ENCODE measurements at places on chromosomes 7 and 10. TPM values are rescaled to one million over a fixed set of nuclear protein-coding genes. Genes with fewer than 3 reads are reported as not detected.

The BEND7 gene
- 64.7 TPM for total RNA-seq

The TMEM229A gene
- total RNA-seq = 0.27 TPM

DNA sequence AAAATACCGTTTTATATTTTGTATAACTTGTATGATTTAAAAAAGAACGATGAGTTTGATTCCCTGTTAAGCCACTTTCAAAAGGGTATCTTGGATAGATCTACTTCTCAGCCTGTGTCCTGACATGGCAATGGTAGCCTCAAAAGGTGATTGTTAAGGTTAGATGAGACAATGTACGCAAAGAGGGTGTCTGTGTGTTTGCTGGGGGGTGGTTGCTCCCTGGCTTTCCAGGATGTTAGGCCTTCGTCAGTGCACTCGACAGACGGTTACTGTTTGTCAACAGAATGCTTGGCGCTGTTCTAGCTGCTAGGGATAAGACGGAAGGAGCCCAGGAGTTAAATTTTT lies 90.3 kb downstream of the NEURL1 start:
- H3K27me3 ChIP-seq = peaks cover 6% of the 10 kb centered on the region
- no peak for DNase-seq
- no peaks in the 10 kb centered on the region for H3K36me3 ChIP-seq
- no peak overlapping the region for H3K4me3 ChIP-seq
- peaks cover 8% of the 10 kb centered on the region for H3K4me1 ChIP-seq

- no peaks in the 10 kb centered on the region for H3K36me3 ChIP-seq
- H3K27me3 ChIP-seq = no peaks in the 10 kb centered on the region
- no peaks in the 10 kb centered on the region for H3K4me1 ChIP-seq
- H3K27ac ChIP-seq = no peak overlapping the region
Measured at GRCh38 chr7:34086064-34086463, 180.7 kb downstream of the BMPER start.

DNA sequence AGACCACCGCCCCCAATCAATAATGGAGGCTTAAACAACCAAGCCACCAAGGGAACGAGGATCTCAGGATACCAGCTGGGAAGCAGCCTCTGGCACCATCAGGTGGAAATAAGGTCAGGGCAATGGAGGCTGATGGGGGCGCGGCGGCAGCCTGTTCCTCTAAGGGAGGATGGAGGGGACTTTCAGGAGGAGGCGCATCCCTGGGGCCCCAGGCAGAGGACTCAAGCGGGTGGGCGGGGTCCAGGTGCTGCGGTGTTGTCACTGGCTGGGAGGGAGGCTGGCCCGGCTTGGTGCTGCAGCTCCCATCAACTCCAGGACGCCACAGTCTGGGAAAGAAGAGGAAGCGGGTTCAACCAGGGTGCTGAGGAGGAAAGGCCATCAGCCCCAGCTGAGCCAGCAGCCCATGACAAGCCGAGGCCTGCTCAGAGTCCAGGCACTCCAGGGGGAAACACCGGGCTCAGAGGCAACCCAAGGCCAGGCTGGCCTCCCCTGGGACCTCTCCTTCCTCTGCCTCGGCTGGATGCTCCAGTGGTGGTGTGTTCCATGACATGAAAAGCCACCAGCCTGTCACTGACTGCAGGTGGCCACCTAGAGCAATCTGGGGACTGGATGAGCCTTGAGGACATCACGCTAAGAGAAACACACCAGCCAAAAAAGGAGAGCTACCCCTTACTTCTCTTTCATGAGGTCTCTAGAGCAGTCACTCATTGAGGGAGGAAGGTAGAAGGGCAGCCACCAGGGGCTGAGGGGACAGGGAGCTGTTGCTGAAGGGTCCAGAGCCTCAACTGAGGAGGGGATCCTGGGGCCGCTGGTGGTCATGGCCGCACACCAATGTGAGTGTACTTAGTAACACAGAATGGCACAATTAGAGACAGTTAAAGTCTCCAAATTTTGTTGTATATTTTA lies 4.6 kb downstream of the GIGYF1 start:
- peaks cover 25% of the 10 kb centered on the region for H3K4me1 ChIP-seq
- DNase-seq = no peak
- no peak overlapping the region for H3K4me3 ChIP-seq
- H3K27ac ChIP-seq = no peak overlapping the region
- no peaks in the 10 kb centered on the region for H3K27me3 ChIP-seq

GRCh38 chr7:816751-817671 lies 15.3 kb upstream of the SUN1 start:
- peak overlapping the region; percentile 80 for H3K4me3 ChIP-seq
- no peaks in the 10 kb centered on the region for H3K36me3 ChIP-seq
- H3K27me3 ChIP-seq = no peaks in the 10 kb centered on the region
- peaks cover 41% of the 10 kb centered on the region for H3K4me1 ChIP-seq
- DNase-seq = peak; percentile 42

DNA sequence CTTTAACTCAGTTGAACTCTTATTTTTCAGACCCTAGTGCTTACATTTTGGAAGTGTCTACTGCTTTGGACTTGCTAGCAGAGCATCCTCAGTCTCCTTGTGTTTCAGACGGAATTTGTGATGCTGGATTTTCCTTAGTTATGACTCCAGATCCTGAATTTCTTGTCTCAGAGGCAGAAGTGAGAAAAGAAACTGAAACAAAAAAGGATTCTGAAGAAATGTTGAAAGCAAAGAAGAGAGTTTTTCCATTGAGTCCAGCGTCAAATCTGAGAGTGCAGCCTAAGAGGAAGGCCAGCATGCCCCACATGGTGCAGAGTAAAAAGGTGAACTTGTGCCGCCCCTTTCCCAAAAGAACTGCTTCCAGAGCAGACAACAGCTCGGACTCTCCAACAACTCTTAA lies 46.1 kb downstream of the TASOR2 start:
- H3K27ac ChIP-seq = no peak overlapping the region
- no peak for DNase-seq
- peaks cover 11% of the 10 kb centered on the region for H3K36me3 ChIP-seq
- H3K4me3 ChIP-seq = no peak overlapping the region
- H3K4me1 ChIP-seq = peaks cover 5% of the 10 kb centered on the region

- no peak for DNase-seq
- H3K4me3 ChIP-seq = no peak overlapping the region
- no peaks in the 10 kb centered on the region for H3K4me1 ChIP-seq
- H3K27ac ChIP-seq = no peak overlapping the region
Measured at GRCh38 chr7:2719007-2719406, 31.0 kb downstream of the AMZ1 start.

The LRRC4 gene
- total RNA-seq = 0.39 TPM

DNA sequence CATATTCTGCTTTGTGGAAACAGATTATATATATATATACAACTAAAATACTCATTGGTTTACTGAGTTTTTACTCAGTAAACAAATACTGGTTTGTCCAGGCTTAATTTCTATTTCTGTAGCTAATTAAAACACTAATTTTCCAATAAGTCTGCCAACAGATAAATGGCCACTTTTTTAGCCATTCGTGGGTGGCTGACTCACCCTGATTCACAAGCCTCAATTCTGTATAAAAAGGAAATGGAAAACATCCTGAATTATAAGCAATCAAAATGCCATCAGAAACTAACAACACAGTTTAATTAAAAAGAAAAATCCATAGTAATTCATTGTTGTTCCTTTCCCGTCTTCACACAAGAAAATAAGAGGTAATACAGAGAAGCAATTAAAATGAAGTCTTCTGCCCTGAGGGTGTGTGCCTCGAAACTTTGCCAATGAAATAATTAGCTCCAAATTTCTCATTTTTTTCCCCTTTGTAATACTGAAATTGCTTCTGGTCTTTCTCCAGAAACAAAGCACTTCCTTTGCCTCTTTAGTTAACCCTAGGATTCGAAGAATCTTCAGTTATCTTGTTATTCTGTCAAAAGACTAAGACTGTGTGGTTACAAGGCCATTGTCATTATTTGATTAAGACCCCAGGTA lies 118.7 kb upstream of the PTN start:
- H3K27ac ChIP-seq = no peak overlapping the region
- H3K36me3 ChIP-seq = peaks cover 8% of the 10 kb centered on the region
- H3K27me3 ChIP-seq = no peaks in the 10 kb centered on the region
- no peak overlapping the region for H3K4me3 ChIP-seq
- no peaks in the 10 kb centered on the region for H3K4me1 ChIP-seq

- no peaks in the 10 kb centered on the region for H3K36me3 ChIP-seq
- DNase-seq = no peak
- H3K4me3 ChIP-seq = no peak overlapping the region
- H3K27ac ChIP-seq = no peak overlapping the region
- H3K27me3 ChIP-seq = no peaks in the 10 kb centered on the region
Measured at GRCh38 chr10:118175148-118175547, 128.4 kb upstream of the RAB11FIP2 start.

GRCh38 chr10:96288151-96288621 lies 16.0 kb upstream of the DNTT start:
- no peaks in the 10 kb centered on the region for H3K27me3 ChIP-seq
- H3K27ac ChIP-seq = peak overlapping the region; percentile 41
- H3K36me3 ChIP-seq = no peaks in the 10 kb centered on the region
- no peak for DNase-seq
- H3K4me3 ChIP-seq = no peak overlapping the region

The LRRTM3 gene
- total RNA-seq = not detected
